EL (cell line): ENCODE measurements at places on chromosomes 3 and 15.

DNA sequence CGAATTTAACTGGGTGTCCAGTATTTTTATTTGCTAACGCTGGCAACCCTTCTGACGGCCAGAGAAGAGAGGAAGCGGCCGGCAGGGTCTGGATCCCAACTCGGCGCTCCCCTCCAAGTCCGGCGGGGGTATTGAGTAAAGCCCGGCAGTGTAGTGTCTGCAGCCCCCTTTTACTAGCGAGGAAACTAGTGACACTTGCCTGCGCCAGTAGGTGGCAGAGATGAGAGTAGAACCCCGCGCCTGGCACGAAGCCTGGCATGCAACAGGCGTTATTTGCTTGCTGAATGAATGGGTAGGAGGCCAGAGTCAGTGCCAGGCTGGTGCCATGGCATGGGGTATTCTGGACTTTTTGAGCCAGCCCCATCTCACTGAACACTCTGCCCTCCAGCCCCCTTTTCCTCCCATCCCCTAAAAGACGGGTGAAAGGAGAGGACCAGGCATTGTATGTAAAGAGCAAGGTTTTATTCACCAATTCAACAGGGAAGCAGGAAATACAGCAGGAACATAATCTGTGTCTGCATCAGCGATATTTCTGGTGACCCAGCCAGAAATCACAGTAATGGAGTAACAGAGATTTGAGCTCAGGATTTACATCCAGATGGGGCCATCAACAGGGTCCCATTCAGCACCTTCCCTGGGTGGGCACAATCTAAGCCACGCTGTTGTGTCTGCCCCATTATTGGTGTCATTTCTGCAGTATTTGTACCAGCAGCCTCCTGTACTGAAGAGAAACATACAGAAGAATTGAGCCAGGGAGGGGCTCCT lies 788 bp upstream of the WDR73 start:
- DNase-seq = peak; percentile 86

- DNase-seq = no peak
These were observed 223.9 kb downstream of the NR1D2 start for GRCh38 chr3:24168977-24169376.

- DNase-seq = no peak
These were observed 111.7 kb downstream of the DNAJB8 start for GRCh38 chr3:128354788-128355542.

- peak; percentile 41 for DNase-seq
These were observed 681 bp downstream of the PIK3CB start for GRCh38 chr3:138833899-138834595.

DNA sequence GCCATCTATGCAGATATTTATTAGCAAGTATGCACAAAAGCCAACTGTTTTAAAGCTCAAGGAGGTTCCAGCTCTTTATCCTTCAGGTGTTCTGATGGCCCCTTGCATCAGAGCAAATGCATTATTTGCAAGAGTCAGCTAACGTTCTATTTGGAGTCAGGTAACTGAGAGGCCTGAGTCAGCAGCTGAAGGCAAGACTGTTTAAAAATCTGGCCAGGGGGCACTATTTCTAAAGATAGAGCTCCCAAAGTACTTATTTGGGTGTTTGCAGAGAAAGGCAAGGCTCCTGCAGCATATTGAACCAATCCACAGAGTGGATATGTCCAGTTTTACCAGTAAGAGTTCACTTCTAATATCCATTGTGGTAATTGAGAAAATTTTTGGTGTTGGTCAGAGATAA lies 146.1 kb downstream of the LRTM1 start:
- no peak for DNase-seq

GRCh38 chr15:28047277-28047676 lies 51.8 kb downstream of the OCA2 start:
- DNase-seq = no peak

- peak; percentile 38 for DNase-seq
These were observed at the start of gene PEX5L for GRCh38 chr3:180036671-180037455. Gene PEX5L (minus strand): TSS chr3:180036937. CDS start chr3:180036599, 338 bp downstream.
